ENCODE measurements at places on chromosomes 16 and 17. TPM values are rescaled to one million over a fixed set of nuclear protein-coding genes. Genes with fewer than 3 reads are reported as not detected.

GRCh38 chr16:51994597-51994996 lies 552.3 kb downstream of the TOX3 start:
- no peak for DNase-seq

- no peak for DNase-seq
These were observed 729 bp downstream of the ADORA2B start for GRCh38 chr17:15945527-15946191.

GRCh38 chr17:46106966-46107644 lies 86.1 kb downstream of the KANSL1 start:
- DNase-seq: no peak

DNA sequence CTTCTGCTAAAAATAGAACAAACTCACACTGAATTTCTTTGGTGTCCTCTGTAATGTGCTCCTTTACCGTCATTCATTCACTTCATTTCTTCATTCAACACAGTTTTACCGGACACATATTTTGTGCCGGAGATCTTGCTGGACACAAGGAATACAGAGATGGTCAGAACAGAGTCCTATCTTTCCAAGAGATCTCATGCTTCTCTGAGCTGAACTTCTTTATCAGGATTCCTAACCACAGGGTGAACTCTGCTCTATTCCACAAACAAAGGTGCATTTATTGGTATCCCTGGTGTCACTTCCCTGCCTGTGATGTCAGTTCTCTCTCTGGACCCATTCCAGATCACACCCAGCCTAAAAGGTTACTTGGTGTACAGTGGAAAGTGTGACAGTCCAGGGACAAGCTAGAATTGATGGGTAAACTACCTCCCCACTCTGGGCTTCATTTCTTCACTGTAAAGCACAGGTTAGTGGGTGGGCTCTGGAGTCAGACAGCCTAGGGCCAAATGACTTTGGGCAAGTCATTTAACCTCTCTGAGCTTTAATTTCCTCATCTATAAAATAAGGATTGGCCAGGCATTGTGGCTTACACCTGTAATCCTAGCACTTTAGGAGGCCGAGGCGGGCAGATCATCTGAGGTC lies 4.2 kb downstream of the IFI35 start:
- no peak for DNase-seq

DNA sequence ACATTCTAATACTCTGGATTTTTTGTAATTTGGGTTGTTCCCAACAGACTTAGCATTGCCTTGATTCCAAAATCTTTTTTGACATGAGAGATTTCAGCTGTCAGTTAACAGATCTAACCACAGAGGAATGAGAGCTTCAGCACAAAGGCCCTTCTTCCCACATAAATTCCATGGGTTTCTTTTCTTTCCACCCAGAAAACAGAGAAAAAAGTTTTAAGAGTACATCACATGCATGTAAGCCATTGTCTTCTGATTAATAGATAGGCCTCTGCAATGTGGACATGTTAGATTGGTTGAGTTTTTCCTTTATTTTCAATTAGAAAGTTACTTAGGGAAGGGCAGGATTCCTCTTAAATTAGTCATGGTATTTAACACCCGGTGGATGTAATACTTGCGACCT lies 939 bp downstream of the MYH8 start:
- DNase-seq: no peak

GRCh38 chr16:56844056-56844455 lies 21.0 kb upstream of the SLC12A3 start:
- no peak for DNase-seq

- no peak for DNase-seq
These were observed 29.3 kb upstream of the RCVRN start for GRCh38 chr17:9934331-9934730.

- DNase-seq: no peak
These were observed 129.3 kb upstream of the MED13 start for GRCh38 chr17:62194401-62194800.

DNA sequence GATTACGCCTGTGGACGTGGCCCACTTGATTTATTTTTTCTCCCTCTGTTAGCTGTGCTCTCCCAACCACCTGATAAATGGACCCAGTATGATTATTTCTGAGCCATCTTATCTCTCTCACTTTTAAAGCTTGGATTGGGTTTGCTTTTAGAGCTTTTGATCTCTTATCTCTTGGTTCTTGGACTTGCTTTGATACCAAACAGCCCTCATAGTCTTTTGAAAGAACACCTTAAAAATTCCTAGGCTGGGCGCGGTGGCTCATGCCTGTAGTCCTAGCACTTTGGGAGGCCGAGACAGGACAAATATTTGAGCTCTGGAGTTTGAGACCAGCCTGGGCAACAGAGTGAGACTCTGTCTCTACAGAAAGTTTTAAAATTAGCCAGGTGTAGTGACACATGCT lies 25.8 kb downstream of the SMTNL2 start:
- no peak for DNase-seq

DNA sequence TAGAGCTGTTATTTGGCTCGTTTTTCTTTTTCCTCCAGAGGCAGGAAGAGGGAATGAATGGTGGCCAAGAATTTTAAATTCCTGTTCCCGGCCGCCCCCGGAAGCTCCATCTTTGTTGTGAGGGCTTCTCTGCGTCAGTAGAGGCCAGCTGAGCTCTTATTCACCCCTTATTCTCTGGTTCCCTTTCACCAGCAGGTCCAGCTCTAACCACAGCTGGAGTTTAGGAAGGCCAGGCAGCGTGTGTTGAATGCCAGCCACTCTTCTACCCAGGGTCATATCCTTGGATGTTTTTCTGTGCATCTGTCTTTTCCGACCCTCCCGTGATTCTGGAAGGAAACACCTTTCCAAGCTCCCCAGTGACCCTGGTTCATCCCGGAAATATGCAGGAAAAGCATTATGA lies 570.5 kb downstream of the WWOX start:
- no peak for DNase-seq

- DNase-seq: peak; percentile 79
These were observed 13.3 kb downstream of the MPRIP start for GRCh38 chr17:17055286-17056155.

The ORAI3 gene
- total RNA-seq: 17.9 TPM

The CCDC40 gene
- total RNA-seq: 7.9 TPM

The PYY gene
- not detected for total RNA-seq

The TMEM132E gene
- 0.16 TPM for total RNA-seq

The SMIM36 gene
- not detected for total RNA-seq

The CDYL2 gene
- total RNA-seq: 24.0 TPM

The MARVELD3 gene
- total RNA-seq: not detected

The SLC2A4 gene
- 8.1 TPM for total RNA-seq

Data from mesenteric fat pad (tissue), 1 donor.